ENCODE measurements at places on chromosomes 7 and 10.

DNA sequence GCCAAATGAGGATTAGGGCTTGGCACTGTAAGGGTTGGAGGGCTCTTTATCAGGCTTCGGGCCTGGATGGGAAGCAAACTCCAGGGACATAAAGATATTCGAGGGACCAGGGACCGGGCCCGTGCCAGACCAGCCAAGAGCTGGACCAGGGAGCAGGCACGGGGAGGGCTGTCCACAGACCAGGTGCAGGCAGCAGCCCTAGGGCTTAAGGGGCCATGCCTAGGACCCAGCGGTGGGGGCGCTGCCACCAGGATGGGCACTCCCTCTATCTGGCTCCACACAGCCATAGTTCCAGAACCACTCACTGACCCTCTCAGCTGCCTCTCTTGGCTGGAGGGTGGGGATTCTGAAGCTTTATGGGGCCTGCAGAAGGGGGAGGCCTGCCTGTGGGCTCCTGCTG lies 32.9 kb downstream of the FAM241B start:
- DNase-seq: no peak

DNA sequence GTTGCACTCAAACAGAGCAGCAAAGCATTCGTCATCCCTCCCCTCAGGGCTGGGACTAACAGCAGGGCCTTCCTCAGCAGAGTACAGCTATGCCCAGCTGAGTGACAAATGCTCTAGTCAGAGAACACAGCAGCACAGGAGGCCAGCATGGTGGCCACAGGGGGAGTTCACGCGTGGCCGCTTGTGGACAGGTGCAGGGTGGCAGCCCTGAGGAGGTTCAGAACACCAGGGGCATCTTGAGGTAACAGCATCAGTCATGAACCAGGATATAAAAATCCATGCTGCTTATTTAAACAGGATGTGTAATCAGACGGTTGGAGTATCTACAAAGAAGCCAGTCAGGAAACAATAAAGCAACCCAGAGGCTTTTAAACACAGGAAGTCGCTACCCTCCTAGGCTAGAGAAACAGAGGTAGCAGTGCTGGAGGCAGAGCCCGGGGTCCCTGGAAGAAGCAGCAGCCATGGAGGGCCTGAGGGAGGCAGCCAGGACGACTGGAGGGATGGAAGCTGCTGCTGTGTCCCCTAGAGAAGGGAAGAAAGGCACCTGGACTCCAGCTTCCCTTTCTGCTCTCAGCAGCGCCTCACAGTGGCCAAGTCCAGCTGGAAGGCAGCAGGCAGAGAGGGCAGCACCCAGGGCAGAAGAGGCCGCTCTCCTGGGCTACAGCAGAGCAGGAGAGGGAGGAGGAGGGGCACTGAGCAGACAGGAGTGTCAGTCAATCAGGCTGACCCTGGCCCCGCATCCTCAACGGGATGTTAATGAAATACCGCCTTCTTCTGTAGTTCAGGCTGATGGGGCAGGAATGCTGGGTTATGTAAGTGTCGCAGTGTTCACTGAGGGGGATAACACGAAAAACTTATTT lies 70.8 kb upstream of the UCN3 start:
- no peak for DNase-seq

GRCh38 chr7:158495786-158496185 lies 91.8 kb downstream of the PTPRN2 start:
- DNase-seq: no peak

DNA sequence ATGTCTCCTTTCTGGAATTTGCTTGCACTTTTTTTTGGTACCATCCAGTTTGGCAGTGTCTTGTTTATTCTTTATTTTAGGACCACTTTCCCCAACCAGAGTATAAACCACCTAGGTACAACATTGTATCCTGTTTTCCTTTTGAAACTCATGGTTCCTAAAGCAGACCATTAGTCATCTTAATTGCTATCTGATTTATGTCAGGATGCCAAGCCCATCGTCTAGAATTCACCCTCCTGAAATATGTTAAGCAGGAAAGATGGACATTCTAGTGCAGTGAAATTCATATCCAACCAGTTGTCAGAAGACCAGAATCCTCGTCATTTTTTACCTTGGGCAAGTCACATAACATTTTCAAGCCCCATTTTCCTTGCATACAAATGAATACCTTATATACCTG lies 223.6 kb upstream of the KMT2E start:
- DNase-seq: no peak

DNA sequence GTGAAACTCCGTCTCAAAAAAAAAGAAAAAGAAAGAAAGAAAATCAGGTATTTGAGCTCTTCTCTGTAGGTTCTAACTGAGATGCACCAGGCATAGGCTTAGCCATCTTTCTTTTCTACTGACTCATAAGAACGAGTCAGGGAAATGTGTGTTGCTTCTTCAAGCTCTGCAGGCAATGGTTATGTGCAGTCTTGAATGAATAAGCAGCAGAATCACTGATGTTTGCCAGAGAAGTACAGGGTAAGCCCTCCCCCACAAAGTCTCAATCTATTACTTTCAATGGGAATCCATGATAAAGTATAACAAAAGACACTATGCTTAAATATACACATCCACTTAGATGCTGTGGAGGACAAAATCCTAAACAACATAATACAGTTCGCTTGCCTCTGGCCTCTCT lies 239.2 kb downstream of the PARD3 start:
- DNase-seq: no peak

- no peak for DNase-seq
These were observed 10.7 kb downstream of the MTPN start for GRCh38 chr7:135966341-135967043.

DNA sequence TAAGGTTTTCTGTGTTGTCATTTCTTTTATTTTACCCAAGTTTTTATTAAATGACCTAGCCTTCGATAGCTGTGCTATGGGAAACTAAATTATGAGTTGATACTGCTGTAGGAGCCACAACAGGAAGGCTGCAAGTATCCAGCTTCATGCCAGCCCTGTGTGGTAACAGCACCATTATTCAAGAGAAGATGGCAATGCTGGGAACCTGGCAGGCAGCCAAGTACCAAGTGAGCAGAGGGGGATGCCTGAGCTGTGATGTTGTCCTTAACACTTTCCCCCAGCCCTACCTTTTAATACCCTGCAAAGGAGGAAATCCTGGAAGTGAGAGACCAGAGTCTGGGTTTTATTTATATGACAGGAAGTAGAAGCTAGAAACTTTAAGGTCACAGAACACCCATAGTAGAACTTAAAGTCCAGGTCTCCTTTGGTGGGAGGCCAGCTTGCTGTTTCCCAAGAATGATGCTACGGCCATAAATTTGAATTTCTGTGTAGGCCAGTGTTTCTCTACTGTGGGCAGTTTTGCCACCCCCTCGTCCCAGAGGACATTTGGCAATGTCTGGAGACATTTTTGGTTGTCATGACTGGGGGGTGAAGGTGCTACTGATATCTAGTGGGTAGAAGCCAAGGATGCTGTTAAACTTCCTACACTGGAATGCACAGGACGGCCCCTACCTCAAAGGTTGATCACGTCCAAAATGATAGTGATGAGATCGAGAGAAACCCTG lies 9.2 kb upstream of the ATXN7L1 start:
- no peak for DNase-seq

DNA sequence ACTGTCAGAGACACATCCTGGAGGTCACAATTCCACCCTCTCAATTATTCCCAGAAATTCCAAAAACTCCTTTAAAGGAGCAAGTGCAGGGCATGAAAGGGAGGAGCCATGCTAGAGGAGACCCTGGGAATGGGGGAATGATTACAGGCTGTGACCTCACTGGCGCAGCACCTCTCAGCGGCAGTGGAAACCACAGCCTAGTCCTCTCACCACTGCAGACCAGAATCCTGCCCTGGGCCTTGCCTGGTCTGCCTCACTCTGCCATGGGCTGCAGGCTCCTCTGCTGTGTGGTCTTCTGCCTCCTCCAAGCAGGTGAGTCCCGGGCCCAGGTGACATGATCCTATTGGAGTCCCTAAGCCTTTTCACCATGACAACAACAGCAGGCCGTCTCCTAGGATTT lies 50.5 kb upstream of the PRSS58 start:
- no peak for DNase-seq

- no peak for DNase-seq
These were observed 38.8 kb upstream of the SLC29A3 start for GRCh38 chr10:71280216-71280615.

DNA sequence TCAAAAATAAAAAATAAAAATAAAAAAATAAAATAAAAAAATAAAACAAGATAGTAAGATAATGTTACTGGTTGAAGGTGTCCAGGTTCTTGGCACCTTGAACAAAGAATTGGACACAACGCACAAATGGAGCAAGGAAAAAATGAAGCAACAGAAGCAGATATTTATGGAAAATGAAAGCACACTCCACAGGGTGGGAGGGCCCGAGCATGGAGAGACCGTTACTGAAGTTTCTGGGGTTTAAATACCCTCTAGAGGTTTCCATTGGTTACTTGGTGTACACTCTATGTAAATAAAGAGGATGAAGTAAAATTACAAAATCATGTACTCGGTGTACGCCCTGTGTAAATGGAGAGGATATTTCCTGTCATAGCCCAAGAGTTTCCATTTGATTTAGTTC lies 15.7 kb upstream of the PFKP start:
- DNase-seq: no peak

GRCh38 chr10:11824825-11825224 lies 1.7 kb downstream of the PROSER2 start:
- no peak for DNase-seq

DNA sequence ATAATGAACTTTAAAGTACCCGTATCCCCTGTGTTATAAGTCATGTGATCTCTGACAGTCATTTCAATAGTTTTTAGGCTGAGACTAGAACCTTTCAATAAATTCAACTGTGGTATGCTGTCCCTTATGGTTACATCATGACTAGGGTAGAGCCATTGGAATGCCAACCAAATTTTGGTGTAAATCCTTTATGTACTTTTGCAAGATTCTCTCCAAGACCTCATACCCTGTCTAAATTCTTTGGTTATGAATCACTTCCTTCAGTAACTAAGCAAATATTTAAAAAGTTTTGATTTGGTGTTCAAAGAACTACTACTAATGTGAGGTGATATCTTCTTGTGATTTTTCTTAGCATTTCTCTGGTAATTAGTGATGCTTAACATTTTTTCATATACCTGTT lies 20.8 kb upstream of the OR6B1 start:
- no peak for DNase-seq

DNA sequence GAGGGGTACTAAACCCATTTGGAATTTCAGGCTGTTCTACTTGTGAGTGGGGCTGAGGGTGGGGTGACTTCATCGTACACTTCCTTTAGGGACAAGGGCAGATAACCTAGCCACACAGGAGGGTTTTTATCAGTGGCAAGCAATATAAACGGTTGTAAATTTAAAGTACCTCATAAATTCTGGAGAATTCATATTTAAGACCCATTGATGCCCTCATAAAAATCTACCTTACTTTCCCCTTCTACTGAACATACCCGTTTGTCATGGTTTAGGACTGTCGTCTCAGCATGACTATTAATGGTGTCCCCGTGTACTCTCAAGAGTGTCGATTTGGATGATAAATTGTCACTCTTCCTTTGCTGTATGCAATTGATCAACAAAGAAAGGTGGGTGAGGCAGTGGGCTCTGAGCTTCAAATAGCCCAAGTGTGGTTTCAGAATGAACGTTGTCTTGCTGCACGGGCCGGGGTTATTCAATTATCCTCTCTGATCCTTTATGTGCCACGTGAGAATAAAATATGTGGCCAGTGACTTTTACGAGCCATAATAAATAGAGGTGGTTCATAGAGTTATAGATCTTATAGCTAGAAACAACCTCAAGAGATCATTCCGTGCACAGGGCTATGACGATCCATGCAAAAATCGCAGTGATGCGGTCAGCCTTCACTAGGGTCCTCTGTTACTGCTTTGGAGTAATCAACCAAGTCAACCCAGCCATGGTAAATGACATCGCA lies 82.2 kb downstream of the FAM107B start:
- DNase-seq: no peak

DNA sequence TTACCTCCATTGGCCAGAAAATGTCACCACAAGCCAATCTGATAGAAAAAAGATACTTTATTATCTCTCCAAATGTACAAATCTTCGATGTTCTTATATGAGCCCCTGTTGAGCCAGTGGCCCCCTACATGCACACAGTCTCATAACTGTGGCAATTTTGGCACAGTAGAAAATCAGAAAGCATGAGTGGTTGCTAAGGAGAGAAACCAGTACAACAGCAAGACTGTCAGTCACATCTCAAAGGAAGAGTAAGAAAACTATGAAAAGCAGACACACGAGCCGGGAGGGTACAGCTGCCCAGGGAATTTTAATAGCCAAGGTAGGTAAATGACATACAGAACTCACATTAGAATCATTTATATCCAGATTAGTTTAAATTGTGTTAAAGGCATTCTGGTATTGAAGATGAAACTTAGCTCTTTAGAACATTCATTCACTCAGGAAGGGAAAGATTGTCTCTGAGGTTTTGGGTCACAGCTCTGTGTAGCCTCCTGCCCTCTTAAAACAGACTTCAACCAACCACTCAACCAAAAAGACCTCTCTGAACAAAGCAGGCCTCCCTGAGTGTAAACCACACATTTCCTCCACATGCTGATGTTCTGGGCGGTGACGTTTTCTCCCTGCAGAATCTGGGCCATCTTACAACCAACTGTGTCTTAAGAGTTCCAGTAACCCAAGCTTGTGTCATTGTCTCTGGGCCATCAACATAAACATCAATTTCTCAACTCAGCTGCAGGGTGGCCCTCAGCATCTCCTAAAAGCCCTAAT lies 80.8 kb upstream of the ADAM12 start:
- no peak for DNase-seq

- DNase-seq: no peak
These were observed 48.6 kb downstream of the FAM20C start for GRCh38 chr7:240887-241421.

GRCh38 chr10:29229258-29229705 lies 59.6 kb upstream of the LYZL1 start:
- DNase-seq: no peak

DNA sequence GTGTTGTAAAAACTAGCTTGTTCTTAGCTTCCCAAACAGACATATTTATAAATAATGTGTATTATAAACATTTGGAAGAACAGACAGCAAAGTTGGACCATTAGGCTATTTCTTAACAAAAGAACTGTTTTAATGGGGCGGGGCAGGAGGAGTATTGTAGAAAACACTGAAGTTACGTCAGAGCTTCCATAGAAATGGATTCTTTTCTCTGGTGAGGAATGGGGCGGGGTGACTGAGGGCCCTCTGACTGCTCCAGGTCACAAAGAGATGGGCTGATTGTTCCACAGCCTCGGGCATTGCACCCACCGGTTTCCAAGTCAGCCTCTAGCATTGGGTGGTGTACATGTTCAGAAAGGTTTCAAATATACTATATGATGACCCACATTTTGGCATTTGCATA lies 36.8 kb upstream of the ADAM12 start:
- no peak for DNase-seq

DNA sequence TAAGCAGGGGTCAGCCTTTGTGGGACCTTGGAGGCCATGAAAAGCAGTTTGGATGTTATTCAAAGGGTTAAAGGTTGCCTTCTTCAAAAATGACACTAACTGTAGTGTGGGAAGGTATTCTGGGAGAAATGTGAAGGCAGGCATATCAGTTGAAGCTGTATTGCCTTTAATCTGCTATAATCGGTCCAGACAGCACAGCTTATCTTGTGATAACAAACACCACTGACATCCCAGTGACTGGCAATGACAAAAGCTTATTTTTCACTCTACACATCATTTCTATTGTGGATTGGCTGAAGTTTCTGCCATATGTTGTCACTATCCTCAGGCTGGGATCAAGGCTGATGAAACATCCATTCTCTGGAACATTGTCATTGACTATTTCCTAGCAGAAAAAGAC lies 1149.2 kb downstream of the GRM8 start:
- DNase-seq: no peak

- no peak for DNase-seq
These were observed 89.1 kb downstream of the CUX1 start for GRCh38 chr7:101906291-101907240.

All from activated T-helper 1 cell treated with anti-CD3 and anti-CD28 coated beads, Interleukin-2, amount 50 U/mL, for 16 hours (primary cell).